ENCODE measurements at places on chromosomes 11 and 22. TPM values are rescaled to one million over a fixed set of nuclear protein-coding genes. Genes with fewer than 3 reads are reported as not detected.

Gene ASCL2
- 1.3 TPM for total RNA-seq

Gene MLC1
- total RNA-seq = 0.35 TPM

Gene FADD
- 17.9 TPM for total RNA-seq

Gene MMP27
- total RNA-seq = not detected

Gene EIF1AD
- 16.0 TPM for total RNA-seq

Gene AQP11
- 12.9 TPM for total RNA-seq

Gene HPS5
- 26.1 TPM for total RNA-seq

Gene ZNF215
- 0.57 TPM for total RNA-seq

Data from ovary (tissue), 10 donors.